ENCODE measurements at places on chromosomes 1 and 21. TPM values are rescaled to one million over a fixed set of nuclear protein-coding genes. Genes with fewer than 3 reads are reported as not detected.

GRCh38 chr1:220389634-220390033 lies 117.4 kb upstream of the RAB3GAP2 start:
- no peak for DNase-seq
- no peak overlapping the region for H3K4me3 ChIP-seq
- H3K27me3 ChIP-seq = no peaks in the 10 kb centered on the region
- no peak overlapping the region for H3K27ac ChIP-seq

- DNase-seq = no peak
- no peaks in the 10 kb centered on the region for H3K27me3 ChIP-seq
- peaks cover 32% of the 10 kb centered on the region for H3K4me1 ChIP-seq
- peak overlapping the region; percentile 18 for H3K27ac ChIP-seq
Measured at GRCh38 chr1:91689641-91690481, 189.2 kb downstream of the CDC7 start.

ATP1A2 gene
- 0.54 TPM for total RNA-seq

GRCh38 chr1:23923592-23924499 lies 10.7 kb upstream of the CNR2 start:
- no peaks in the 10 kb centered on the region for H3K36me3 ChIP-seq
- peaks cover 23% of the 10 kb centered on the region for H3K4me1 ChIP-seq
- DNase-seq = no peak

GRCh38 chr1:27136998-27137542 lies 17.9 kb downstream of the SLC9A1 start:
- H3K4me3 ChIP-seq = no peak overlapping the region
- DNase-seq = no peak
- H3K27ac ChIP-seq = peak overlapping the region; percentile 62
- peaks cover 38% of the 10 kb centered on the region for H3K4me1 ChIP-seq

ATP6V1G3 gene
- total RNA-seq = not detected

DNA sequence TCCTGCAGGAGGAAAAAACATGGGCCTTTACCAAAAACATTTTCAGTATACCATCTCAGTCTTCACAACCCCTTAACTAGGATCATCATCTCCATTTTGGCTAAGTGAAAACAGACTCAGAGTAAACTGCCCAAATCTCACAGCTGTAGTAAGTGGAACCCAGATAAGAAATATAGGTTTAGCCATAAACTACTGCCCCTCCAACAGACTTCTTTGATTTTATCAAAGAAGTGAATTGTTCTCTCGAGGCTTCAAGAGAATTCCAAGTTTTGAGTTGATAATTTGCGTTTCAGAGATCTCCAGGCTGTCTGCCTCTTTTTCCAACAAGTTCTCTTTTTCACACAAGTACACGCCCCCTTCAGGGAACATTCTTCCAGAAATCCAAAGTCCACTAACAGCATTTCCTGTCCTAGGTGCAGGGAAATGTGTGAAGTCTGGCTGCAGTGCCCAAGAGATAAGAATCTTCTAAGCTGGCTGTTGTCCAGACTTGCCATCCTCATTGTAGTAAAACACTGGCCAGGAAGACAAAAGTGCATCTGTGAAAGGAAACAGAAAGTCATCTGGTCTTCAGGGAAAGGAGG lies 30.8 kb downstream of the RNF19B start:
- peaks cover 9% of the 10 kb centered on the region for H3K4me1 ChIP-seq
- H3K27me3 ChIP-seq = no peaks in the 10 kb centered on the region
- H3K36me3 ChIP-seq = peaks cover 10% of the 10 kb centered on the region
- H3K4me3 ChIP-seq = no peak overlapping the region

GRCh38 chr1:50371749-50372148 lies 51.5 kb downstream of the DMRTA2 start:
- H3K4me1 ChIP-seq = no peaks in the 10 kb centered on the region
- H3K27ac ChIP-seq = no peak overlapping the region
- no peak for DNase-seq
- H3K36me3 ChIP-seq = no peaks in the 10 kb centered on the region

- H3K27me3 ChIP-seq = no peaks in the 10 kb centered on the region
- H3K4me1 ChIP-seq = peaks cover 23% of the 10 kb centered on the region
- H3K4me3 ChIP-seq = peak overlapping the region; percentile 73
- H3K27ac ChIP-seq = no peak overlapping the region
- H3K36me3 ChIP-seq = peaks cover under 1% of the 10 kb centered on the region
Measured at GRCh38 chr1:94248956-94249688, 11.7 kb upstream of the ARHGAP29 start.

- H3K4me1 ChIP-seq = peaks cover 16% of the 10 kb centered on the region
- DNase-seq = no peak
- no peak overlapping the region for H3K4me3 ChIP-seq
- H3K27ac ChIP-seq = peak overlapping the region; percentile 95
- no peaks in the 10 kb centered on the region for H3K27me3 ChIP-seq
Measured at GRCh38 chr1:29202053-29202452, 20.4 kb upstream of the SRSF4 start.

- H3K4me1 ChIP-seq = peaks cover 2% of the 10 kb centered on the region
- H3K27me3 ChIP-seq = peaks cover 6% of the 10 kb centered on the region
- H3K36me3 ChIP-seq = no peaks in the 10 kb centered on the region
- DNase-seq = no peak
- no peak overlapping the region for H3K4me3 ChIP-seq
Measured at GRCh38 chr1:96583903-96584302, 137.7 kb upstream of the PTBP2 start.

DNA sequence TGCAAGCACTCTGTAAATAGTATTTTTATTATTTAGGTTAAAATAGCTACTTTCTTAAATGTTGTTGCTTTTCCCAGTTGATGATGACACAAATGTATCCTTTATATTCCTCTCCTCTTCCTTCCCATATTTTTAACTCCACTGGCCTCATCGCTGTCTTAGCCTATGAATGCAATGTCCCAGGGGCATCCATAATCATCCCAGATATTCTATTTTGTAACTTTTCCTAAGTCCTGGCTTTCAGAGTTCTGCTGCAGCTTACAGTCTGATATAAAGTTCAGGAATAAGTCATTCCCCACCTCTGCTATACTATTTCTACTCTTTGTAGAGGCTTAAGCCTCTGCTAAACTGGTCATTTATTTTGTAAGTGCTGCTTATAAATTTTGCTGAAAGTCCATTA lies 58.3 kb downstream of the ASTN1 start:
- no peaks in the 10 kb centered on the region for H3K4me1 ChIP-seq
- H3K36me3 ChIP-seq = no peaks in the 10 kb centered on the region
- no peak for DNase-seq
- H3K4me3 ChIP-seq = no peak overlapping the region

- no peak overlapping the region for H3K4me3 ChIP-seq
- no peak overlapping the region for H3K27ac ChIP-seq
- H3K27me3 ChIP-seq = no peaks in the 10 kb centered on the region
- H3K36me3 ChIP-seq = no peaks in the 10 kb centered on the region
- no peak for DNase-seq
Measured at GRCh38 chr1:183282101-183282855, 96.2 kb downstream of the LAMC2 start.

SFT2D2 gene
- total RNA-seq = 60.2 TPM

DNA sequence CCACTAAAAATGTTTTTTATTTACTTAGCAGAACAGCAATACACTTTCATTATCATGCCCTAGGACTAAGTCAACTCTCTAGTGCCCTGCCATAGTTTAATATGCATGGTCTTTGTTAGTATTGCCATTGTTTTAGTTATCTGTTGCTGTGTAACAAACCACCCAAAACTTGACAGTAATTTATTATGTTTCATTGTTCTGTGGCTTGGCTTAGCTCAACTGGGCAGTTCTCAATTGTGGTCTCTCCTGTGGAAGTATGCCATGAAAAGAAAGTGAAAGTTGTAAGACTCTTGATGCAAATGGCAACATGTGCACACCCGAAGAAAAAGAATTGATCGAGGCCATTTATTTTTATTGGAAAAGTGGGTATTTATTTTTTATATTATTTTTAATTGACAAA lies 206.3 kb upstream of the KCTD3 start:
- H3K36me3 ChIP-seq = no peaks in the 10 kb centered on the region
- peaks cover 3% of the 10 kb centered on the region for H3K27me3 ChIP-seq
- no peaks in the 10 kb centered on the region for H3K4me1 ChIP-seq

GRCh38 chr1:3577711-3578432 lies 33.4 kb downstream of the MEGF6 start:
- H3K36me3 ChIP-seq = peaks cover 24% of the 10 kb centered on the region
- H3K27me3 ChIP-seq = no peaks in the 10 kb centered on the region
- H3K4me3 ChIP-seq = no peak overlapping the region
- peaks cover 5% of the 10 kb centered on the region for H3K4me1 ChIP-seq

DNA sequence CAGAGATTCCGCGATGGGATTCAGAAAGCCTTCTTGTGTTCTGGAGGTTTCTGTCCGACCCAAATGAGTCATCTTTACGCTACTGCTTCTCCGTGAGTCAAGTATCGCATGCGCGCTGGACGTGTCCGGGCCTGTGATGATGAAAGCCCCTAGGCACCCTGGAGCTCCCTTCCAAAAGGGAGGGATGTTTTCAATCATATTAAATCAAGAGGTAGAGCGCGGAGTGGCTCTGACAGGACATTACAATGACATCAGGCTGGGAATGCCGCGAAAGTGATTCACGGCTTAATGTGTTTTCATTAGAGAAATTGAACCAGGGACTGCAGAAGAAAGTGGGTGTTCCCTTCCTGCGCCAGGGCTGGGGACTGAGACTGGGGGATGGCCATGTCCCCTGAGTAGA lies 48.5 kb downstream of the AJAP1 start:
- H3K4me3 ChIP-seq = no peak overlapping the region
- no peaks in the 10 kb centered on the region for H3K4me1 ChIP-seq
- peaks cover 8% of the 10 kb centered on the region for H3K27me3 ChIP-seq
- no peaks in the 10 kb centered on the region for H3K36me3 ChIP-seq

- no peak overlapping the region for H3K27ac ChIP-seq
- H3K4me3 ChIP-seq = no peak overlapping the region
- H3K27me3 ChIP-seq = peaks cover 4% of the 10 kb centered on the region
- no peaks in the 10 kb centered on the region for H3K4me1 ChIP-seq
Measured at GRCh38 chr21:45802425-45802824, 158.9 kb downstream of the PCBP3 start.

GGPS1 gene
- 37.8 TPM for total RNA-seq

TDRD5 gene
- not detected for total RNA-seq

CLK2 gene
- 104 TPM for total RNA-seq

- H3K4me1 ChIP-seq = no peaks in the 10 kb centered on the region
- H3K27ac ChIP-seq = no peak overlapping the region
- H3K4me3 ChIP-seq = no peak overlapping the region
Measured at GRCh38 chr1:76901158-76901767, 34.0 kb downstream of the ST6GALNAC5 start.

GRCh38 chr1:168567007-168567406 lies 9.4 kb upstream of the XCL1 start:
- no peak overlapping the region for H3K27ac ChIP-seq
- no peak for DNase-seq
- H3K36me3 ChIP-seq = no peaks in the 10 kb centered on the region
- no peaks in the 10 kb centered on the region for H3K27me3 ChIP-seq
- H3K4me1 ChIP-seq = peaks cover 2% of the 10 kb centered on the region
- no peak overlapping the region for H3K4me3 ChIP-seq

- peaks cover 57% of the 10 kb centered on the region for H3K36me3 ChIP-seq
- no peak overlapping the region for H3K4me3 ChIP-seq
- no peaks in the 10 kb centered on the region for H3K27me3 ChIP-seq
- DNase-seq = no peak
- no peak overlapping the region for H3K27ac ChIP-seq
Measured at GRCh38 chr1:50502147-50502546, 78.9 kb upstream of the DMRTA2 start.

DNA sequence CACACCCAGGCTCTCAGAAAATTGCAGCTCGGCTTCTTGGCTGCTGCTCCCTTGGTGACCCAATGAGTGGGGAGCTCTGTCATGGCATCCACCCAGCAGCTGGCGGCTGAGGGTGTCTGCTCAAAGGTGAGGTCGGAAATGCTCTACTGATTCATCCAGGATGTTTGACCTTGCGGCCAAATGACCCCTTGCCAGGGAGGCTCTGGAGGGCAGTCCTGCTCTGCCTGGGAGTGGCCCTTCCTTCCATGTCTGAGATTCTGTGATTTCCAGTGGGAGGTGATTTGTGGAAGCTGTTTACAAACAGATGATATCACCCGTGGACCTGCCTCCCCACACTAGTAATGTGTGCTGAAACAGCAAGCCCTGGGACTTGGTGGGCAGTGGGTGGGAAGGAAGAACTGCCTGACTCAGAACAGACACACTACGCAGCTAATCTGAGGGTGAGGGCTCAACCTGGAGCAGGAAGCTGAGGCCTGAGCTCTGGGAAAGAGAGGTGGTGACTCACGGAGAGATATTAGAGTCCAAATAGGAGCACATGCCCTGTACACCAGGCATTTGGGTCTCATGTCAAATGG lies 3.0 kb downstream of the CRCT1 start:
- H3K4me3 ChIP-seq = no peak overlapping the region
- H3K27ac ChIP-seq = no peak overlapping the region
- no peaks in the 10 kb centered on the region for H3K4me1 ChIP-seq
- DNase-seq = no peak

- H3K27me3 ChIP-seq = no peaks in the 10 kb centered on the region
- peaks cover 13% of the 10 kb centered on the region for H3K4me1 ChIP-seq
- no peaks in the 10 kb centered on the region for H3K36me3 ChIP-seq
- H3K4me3 ChIP-seq = no peak overlapping the region
Measured at GRCh38 chr1:173057984-173058383, 7.2 kb upstream of the TNFSF18 start.

GRCh38 chr21:45458281-45459170 lies 53.6 kb downstream of the COL18A1 start:
- DNase-seq = no peak
- peaks cover 34% of the 10 kb centered on the region for H3K36me3 ChIP-seq
- no peak overlapping the region for H3K27ac ChIP-seq
- no peaks in the 10 kb centered on the region for H3K27me3 ChIP-seq

GRCh38 chr1:107535091-107535490 lies 394.3 kb downstream of the NTNG1 start:
- no peak overlapping the region for H3K27ac ChIP-seq
- H3K4me3 ChIP-seq = no peak overlapping the region
- H3K36me3 ChIP-seq = no peaks in the 10 kb centered on the region
- H3K27me3 ChIP-seq = no peaks in the 10 kb centered on the region

DNA sequence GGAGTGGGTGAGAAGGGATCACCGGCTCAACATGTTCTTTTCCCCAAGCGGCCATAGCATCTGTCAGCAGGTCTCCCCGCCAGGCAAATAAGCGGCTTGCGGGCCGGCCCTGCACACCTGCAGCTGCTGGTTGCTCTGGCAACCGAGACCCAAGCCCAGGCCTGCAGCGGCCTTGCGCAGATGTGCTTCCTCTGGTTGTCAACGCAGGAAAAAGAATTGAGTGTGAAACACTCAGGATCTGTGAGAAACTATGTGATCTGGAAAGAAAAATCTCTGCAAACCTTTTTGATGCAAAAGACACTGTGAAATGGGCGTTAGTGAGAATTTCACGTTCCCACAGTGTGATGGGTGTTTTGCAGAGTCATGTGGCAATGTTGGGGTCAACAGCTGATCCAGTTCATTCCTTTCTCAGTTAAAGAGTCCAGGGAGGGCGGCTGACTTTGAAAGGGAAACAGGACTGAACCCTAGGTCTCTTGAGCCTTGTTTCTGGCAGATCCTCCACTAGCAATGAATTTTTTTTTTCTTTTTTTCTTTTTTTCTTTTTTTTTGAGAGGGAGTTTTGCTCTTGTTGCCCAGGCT lies 28.4 kb downstream of the TOMM20 start:
- H3K27ac ChIP-seq = peak overlapping the region; percentile 6
- H3K4me3 ChIP-seq = no peak overlapping the region
- H3K36me3 ChIP-seq = no peaks in the 10 kb centered on the region
- peaks cover 1% of the 10 kb centered on the region for H3K27me3 ChIP-seq

GRCh38 chr1:168279253-168279652 lies 1.4 kb upstream of the TBX19 start:
- no peak for DNase-seq
- H3K4me1 ChIP-seq = peaks cover 5% of the 10 kb centered on the region
- H3K27ac ChIP-seq = no peak overlapping the region
- H3K4me3 ChIP-seq = no peak overlapping the region
- no peaks in the 10 kb centered on the region for H3K27me3 ChIP-seq

- H3K4me3 ChIP-seq = no peak overlapping the region
- no peaks in the 10 kb centered on the region for H3K36me3 ChIP-seq
- DNase-seq = no peak
- peaks cover 7% of the 10 kb centered on the region for H3K27me3 ChIP-seq
- peaks cover 13% of the 10 kb centered on the region for H3K4me1 ChIP-seq
Measured at GRCh38 chr1:91026777-91027176, 4.9 kb upstream of the ZNF644 start.
